ENCODE measurements at places on chromosomes 6 and 20.

GRCh38 chr6:48985025-48985424 lies 478.0 kb downstream of the MMUT start:
- DNase-seq, result no peak

DNA sequence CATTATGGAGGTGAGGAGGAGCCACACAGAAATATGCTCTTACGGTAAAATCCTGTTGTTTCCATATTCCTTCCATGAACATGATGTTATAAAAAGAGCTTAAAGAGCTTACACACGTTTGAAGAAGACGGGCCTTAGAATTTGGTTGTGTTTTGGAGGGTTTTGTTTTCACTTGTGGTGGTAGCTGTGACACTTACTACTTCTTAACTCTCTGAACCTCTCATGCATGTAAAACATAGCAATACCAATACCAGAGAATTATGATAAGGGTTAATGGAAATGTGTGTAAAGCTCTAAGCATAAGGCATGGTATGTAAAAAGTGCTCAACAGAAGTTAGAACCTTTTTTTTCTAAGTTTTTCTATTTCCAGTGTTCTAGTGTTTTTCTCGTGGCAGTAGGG lies 256.1 kb upstream of the KCNQ5 start:
- no peak for DNase-seq

DNA sequence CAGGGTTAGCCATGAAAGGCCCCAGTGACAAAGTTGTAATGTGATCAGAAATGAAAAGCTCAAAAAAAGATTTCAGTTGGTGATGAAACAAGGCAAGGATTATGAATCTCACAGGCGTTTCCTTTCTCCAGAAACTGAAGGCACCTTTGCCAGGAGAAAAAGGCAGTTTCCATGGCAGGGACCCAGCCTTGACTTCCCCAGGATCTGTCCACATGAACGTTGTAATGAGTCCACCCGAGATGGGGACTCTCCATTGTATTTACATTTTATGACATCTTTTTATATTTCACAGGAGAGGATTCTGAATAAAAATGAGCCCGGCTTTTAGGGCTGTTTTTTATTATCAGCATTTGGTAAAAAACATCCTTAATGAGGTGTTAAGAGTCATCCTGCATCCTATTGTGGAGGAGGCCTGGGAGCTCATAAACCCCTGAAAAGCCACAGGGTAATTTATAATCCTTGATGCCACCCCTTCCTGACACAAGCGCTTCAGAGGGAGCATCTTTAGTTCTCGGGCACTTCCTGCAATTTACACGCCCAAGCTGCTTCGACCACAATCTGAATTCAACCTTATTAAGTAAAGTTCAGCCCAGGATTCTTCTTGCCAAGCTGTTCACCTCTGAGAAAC lies 74.1 kb upstream of the SALL4 start:
- DNase-seq, result no peak

GRCh38 chr6:170439366-170440361 lies 113.4 kb downstream of the PSMB1 start:
- DNase-seq, result no peak

GRCh38 chr6:100427452-100427851 lies 37.3 kb downstream of the SIM1 start:
- no peak for DNase-seq

GRCh38 chr20:58100731-58101356 lies 127.6 kb downstream of the ANKRD60 start:
- DNase-seq, result no peak

GRCh38 chr6:37776566-37776965 lies 43.0 kb upstream of the ZFAND3 start:
- DNase-seq, result no peak

DNA sequence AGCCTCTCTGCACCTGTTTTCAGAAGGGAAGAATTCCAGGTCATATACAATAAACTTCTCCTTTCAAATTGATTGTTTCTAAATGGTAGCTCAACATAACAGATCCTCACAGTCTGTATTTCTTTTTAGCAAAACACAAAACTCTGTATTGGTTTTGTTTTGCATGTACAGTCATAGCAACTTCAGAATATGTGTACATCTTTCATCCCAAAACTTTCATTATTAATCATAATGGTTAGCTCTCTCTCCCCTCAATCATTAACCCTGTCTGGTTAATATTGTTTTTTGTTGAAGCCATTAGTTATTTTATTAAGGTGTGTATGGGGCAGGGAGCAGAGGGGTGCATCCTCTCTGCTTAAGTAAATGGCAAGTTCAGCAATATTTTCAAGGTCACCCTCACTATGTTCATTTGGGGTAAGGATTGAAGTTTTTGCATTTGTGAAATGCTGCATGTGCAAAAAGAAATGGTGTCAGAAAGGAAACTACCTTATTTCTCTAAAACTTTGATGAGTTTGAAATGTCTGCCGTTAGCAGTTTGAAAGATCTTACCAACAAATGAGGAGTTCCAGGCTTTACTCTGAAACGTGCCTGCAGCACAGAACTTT lies 136.8 kb upstream of the BTBD3 start:
- DNase-seq, result no peak

- peak; percentile 85 for DNase-seq
Measured at GRCh38 chr6:41318654-41319565, 16.5 kb upstream of the NCR2 start.

DNA sequence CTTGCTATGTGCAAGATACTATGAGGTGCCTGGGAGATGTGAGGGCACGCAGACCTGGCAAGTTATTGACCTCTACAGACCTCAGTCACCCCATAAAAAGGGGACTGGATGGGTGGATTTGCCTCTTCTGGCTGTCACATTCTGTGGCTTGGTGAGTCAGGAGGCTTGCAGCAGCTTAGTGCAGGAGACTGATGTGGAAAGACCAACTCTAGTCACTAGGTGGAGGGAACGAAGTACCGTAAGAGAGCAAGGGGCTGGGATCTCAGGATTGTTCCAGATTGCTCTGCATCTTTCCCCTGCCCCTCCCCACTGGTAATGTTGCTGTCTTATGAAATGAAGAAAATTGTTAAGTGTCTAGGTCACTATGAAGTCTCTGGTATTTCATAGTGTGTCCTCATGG lies 3.3 kb downstream of the MAPRE1 start:
- DNase-seq, result no peak

DNA sequence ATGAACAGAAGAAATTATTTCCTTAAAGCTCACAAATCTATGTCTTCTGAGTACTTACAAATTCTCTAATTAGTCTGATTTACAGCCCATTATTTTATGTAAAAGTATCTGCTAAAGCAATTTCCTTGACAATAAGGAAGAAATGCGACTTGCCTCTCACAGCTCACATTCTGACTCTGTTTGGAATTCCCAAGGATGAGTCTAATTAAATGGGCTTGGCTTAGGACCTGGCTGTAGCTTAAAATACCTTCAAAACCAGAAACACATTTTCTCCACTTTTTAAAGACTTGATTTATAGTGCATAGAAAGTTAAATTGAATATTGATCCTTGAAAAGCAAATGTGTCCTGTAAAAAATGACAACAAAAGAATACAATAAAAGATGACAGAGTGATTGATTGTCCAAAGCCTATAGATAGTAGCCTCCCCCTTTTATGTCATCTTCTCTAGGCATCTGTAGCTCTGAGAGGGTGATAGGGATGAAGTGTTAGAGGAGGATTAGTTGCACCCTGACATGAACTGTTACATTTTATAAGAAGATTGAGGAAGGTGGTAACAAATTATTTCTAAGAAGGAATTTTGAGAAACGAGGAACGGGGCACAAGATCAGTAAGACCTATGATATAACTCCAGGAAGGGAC lies 118.9 kb downstream of the MACROD2 start:
- no peak for DNase-seq

- no peak for DNase-seq
Measured at GRCh38 chr6:52046456-52046855, 41.0 kb downstream of the PKHD1 start.

DNA sequence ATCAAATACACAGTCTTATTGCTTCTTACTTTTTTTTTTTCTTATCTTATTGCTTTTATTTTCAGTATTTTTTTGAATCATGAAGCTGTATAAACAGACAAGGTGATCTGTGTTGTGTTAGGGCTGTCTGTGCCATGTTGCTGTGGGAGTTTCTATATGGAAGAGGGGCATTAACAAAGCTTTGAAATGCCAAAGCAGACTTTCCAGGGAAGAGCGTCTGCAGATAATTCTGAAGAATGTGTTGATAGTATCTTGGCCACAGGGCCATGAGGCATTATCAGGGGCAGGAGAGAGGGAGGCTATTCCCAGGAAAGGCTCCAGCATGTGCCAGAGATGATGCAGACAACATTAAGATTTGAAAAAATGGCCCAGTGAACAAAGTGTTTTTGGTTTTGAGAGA lies 354.5 kb downstream of the UTRN start:
- no peak for DNase-seq

DNA sequence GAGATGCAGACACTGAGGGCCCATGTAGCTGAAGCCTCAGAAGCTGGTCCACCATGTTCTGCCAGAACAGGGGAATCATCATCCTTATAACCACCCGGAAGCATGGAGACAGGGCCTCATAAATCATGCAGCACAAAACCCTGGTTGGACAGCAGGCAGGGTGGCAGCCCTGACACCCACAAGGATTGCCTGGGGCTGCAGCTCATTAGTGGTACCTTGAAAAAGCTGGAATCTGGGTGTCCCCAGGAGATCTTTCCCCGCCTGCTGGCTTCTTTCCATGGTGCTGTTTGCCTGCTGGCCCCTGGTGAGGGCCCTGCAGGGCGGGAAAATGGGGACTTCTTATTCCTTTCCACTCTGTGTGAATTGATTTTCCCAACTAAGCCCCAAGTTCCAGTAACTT lies 50.6 kb upstream of the GGTLC1 start:
- no peak for DNase-seq

GRCh38 chr20:53284256-53284655 lies 309.4 kb downstream of the ZNF217 start:
- no peak for DNase-seq

DNA sequence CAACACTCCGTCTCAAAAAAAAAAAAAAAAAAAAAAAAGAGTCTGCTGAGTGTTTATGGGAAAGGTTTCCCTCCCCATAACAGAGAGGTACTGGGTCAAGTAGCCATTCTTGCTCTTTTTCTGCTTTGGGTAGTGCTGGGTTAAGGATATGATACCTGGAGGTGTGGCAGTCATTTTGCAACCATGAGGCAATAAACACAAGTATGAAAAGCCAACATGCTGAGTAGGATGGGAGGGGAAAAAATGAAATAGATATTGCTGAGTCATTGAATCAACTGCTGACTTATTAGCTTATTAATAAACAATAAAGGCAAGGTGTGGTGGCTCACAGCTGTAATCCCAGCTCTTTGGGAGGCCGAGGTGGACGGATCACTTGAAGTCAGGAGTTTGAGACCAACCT lies 2.3 kb upstream of the TOMM34 start:
- no peak for DNase-seq

DNA sequence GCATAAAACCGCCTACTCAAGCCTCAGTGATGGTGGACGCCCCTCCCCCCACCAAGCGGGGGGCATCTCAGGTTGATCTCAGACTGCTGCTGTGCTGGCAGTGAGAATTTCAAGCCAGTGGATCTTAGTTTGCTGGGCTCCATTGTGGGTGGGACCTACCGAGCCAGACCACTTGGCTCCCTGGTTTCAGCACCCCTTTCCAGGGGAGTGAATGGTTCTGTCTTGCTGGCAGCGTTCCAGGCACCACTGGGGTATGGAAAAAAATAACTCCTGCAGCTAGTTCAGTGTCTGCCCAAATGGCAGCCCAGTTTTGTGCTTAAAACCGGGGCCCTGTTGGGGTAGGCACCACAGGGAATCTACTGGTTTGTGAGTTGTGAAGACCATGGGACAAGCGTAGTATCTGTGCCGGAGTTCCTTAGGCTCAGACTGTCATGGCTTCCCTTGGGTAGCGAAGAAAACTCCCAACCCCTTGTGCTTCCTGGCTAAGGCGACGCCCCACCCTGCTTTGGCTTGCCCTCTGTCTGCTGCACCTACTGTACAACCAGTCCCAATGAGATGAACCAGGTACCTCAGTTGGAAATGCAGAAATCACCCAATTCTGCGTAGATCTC lies 1334.5 kb upstream of the ADGRB3 start:
- DNase-seq, result no peak

DNA sequence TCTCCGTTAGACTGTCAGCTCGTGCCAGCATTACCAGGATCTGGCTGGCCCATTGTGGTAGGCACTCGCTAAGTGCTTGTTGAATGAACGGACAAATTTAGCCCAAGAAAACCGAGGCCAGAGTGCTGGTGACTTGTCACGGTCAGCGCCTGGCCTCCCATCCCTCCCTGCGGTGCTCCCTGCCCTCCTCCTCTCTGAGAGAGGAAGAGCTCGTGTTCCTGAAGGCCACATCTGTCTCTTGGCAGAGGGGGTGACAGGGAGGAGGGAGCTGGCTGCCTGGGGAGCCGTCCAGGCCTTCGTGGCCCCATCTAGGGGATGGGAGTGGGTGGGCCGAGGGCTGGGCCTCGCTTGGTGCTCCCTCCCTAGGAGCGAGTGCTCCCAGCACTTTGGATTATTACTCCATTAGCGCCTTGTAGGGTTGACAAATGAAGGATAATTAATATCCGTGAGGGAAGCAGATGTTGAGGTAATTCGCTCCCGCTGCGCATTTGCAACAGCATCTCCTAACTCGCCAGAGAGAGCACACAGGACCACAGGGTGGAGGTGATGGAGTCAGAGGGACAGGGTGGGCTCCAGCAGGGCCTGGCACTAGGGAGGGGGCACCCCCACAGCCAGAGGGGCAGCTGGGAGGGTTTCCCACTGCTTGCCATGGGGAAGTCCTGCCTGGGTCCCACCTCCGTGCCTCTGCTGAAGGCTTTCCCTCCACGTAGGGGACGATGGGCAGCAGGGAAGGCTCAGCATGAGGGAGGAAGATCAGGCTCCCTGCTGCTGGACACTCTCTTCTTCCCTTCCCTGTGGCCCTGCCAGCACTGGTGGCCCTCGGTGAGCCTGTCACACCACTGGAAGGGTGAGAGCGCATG lies 37.0 kb downstream of the VSTM2L start:
- peak; percentile 79 for DNase-seq

GRCh38 chr20:25297141-25297905 lies 49.4 kb downstream of the PYGB start:
- DNase-seq, result no peak

DNA sequence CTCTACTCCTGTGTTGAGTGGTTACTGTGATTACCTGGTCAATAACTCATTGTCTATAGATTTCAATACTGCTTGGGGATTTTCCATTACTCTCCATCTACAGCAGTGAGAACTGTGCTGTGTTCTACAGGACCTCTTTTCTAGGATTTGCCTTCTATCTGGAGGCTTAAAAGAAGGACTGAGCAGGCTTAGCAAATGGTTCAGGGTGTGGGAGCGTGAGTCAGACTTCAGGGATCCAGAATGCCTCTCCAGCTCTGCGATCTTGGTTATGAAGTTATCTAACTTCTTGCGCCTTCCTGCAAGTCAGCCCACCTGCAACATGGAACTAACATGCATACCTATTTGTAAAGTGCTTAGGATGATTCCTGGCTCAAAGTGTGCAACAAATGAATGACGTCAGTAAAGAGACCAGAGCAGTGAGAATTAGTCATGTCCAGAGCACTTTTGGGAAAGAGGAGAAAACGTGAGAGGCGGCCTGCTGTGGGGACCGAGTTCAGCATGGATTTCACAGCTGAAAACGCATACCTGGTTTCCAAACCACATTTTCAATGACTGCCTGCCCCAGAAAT lies 610.1 kb upstream of the CDH4 start:
- no peak for DNase-seq

All from NCI-H2171 treated with DMSO at 0.1 percent for 48 hours (cell line).